ENCODE measurements at places on chromosomes 12 and 14. TPM values are rescaled to one million over a fixed set of nuclear protein-coding genes. Genes with fewer than 3 reads are reported as not detected.

- ATAC-seq: no peak
These were observed 31.8 kb downstream of the ZNF605 start for GRCh38 chr12:132924356-132924755.

DNA sequence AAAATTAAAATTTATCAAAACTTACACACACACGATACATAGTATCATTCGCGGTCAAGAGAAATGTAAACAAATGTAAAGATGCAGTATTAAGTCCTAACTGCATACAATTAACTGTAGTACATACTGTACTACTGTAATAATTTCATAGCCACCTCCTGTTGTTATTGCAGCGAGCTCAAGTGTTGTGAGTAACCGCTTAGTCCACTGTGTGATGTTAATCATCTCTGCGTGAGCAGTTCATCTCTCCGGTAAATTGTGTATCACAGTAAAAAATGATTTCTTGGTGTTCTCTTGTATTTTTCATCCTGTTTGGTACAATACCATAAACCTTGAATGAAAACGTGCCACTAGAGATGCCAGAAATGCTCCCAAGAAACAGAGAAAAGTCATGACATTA is 6.5 kb downstream of the EPS8 start:
- ATAC-seq: no peak

- no peak for ATAC-seq
These were observed 24.2 kb downstream of the CDK17 start for GRCh38 chr12:96375841-96376604.

DNA sequence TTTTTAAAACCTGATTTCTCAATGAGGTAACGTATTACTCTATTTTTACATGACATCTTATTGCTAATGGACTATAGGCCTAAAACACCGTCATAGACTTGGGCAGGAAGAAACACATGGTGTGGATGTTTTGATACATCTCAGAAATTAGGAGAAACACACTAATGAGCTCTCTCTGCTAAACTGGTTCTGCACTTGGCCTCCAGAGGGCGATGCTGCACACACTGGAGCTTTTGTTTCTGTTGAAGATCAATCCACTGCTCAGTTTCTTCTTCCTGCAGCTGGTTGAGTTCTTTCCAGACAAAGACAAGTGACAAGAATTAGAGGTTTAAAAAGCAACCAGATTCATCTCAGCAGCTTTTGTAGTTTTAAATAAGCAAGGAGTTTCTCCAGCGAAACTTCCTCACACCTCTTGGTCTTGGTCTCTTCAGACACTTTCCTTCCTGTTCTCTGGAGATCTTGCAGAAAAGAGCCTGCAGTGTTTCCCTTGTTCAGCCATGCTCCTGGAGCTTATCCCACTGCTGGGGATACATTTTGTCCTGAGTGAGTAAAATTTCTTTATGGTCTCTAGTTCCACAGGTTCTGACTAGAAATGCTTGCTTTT is 178.5 kb upstream of the OR4E1 start:
- no peak for ATAC-seq

DNA sequence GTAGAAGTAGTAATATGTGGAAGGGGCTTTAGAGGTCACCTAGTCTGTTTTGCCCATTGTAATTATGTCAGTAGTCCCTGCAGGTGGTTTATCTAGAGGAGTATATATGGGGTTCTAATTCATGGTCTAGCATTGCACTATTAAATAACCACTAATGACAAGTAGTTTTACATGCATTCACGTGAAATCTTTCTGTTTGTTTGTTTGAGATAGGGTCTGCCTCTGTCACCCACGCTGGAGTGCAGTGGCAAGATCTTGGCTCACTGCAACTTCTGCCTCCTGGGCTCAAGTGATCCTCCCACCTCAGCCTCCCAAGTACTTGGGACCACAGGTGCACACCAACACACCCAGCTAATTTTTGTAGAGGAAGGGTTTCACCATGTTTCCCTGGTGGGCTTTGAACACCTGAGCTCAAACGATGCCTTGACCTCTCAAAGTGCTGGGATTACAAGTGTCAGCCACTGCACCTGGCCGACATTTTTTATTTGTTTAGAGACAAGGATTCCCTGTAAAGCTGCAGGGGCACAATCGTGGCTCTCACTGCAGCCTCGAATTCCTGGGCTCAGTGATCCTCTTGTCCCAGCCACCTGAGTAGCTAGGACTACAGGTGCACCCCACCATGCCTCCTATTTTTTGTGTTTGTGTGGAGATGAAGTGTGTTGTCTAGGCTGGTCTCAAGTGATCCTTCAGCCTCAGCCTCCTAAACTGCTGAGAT is 12.0 kb upstream of the PSEN1 start:
- no peak for ATAC-seq

DNA sequence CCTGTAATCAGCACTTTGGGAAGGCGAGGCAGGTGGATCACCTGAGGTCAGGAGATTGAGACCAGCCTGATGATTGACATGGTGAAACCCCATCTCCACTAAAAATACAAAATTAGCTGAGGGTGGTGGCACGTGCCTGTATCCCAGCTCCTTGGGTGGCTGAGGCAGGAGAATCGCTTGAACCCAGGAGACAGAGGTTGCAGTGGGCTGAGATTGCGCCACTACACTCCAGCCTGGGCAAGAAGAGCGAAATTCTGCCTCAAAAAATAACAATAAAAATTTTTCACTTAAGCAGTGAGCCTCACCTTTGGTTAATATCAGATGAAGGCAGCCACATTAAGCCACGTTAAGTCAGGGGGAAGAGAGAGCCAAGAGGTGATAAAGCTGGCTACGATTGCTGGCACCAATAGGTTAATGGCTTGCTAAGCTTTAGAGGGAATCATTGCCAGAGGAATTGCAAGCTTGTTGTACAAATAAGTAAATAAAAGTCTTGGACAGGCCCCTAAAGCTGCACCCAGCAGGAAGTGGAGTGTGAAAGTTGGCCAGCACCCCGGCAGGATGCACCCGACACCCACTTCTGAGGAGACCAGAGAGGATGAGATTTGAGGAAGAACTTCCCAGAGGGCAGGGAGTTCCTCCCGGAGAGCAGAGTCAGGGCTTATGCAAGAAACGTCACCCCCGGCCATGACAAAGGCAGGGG is 41.3 kb upstream of the TESC start:
- peak; percentile 43 for ATAC-seq

GRCh38 chr12:123761841-123762714 is at the start of gene DNAH10:
Gene DNAH10 (plus strand): TSS chr12:123762301. CDS start chr12:123762337, 36 bp downstream.
- peak; percentile 70 for ATAC-seq

DNA sequence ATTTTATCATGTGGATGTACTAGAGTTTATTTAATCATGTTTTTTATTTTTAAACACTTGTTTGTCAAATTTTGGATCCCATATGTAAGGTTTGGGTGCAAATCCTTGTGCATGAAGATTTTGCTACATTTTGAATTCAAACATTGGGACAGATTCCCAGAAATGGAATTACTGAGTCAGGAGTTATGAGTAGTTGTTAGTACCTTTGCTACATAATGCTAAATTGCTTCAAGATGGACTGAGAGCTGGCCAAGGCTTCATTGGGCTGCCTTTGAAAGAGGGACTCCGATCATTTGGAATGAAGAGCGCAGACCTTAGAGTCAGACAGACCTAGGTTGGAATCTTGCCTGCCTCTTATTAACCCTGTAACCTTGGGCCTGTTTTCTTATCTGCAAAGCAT is 154.9 kb upstream of the PWP1 start:
- ATAC-seq: no peak

- no peak for ATAC-seq
These were observed 8.5 kb upstream of the MDM1 start for GRCh38 chr12:68340404-68341270.

DNA sequence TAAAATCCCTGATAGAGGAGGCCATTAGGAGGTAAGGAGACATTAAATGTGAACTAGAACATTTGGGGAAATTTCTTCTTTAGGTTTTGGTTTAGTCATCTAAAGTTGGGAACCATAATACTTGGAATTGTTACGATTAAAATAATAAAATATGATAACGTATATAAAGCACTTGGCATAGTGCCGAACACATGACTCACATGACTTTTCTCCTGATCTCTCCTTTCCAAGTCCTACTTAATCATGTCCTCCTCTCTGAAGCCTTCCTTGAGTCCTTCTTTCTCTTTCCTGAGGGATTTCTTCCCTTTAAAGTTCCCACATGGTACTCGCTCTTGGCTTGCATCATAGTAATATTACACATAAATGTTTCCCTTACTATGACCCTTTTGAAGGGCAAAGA is 20.0 kb downstream of the BEST3 start:
- no peak for ATAC-seq

DNA sequence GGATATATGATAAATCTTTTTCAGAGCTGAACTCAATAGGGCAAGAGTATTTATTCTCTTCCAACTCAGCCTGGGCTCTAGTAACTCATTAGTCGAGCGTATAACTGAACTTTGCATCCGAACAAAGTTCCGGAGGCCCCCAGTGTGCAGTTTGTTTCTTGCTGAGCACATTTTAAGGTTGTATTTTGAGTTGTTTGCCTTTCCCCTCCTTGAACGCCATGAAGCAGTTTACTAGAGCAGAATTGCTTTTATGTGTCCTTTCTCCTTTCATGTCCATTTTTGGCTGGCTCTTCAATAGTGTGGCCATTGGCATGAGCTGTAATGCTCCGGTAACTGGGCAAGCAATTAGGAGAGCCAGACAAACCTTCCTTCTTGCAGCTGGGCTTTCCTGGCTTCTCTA is 105.3 kb downstream of the WIF1 start:
- no peak for ATAC-seq

Gene LPAR5
- total RNA-seq: 18.9 TPM

Gene ZNF140
- total RNA-seq: 11.4 TPM

Gene KLHL33
- total RNA-seq: 0.04 TPM

Gene TRPV4
- total RNA-seq: 7.3 TPM

Gene CKAP4
- total RNA-seq: 87.3 TPM

Gene SPX
- total RNA-seq: 0.08 TPM

Gene SERPINA6
- total RNA-seq: not detected

Gene TNFRSF1A
- total RNA-seq: 99.3 TPM

All from esophagus mucosa (tissue), 1 donor.